ENCODE measurements at places on chromosomes 6 and 20.
A peak's percentile ranks its signal among the peaks of the same experiment; 100 is the strongest.

DNA sequence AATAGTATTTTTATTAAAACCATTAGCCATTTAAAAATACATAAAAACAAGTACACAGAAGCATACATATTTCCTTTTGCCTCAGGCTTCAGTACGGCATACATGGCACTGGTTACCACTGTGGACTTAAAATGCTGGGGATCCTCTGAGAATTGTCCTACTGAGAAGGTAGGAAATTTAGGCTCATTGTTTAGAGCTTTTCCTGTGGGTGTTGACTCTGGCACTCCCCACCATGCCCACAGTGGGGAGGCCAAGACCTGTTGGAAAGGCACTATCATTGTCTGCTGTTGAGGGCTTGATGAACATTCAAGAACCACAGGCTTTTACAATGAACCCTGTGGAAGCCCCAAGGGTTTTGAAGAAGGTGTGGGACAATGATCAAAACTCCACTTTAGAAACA is 473.4 kb downstream of the BTBD3 start:
- no peak for DNase-seq

DNA sequence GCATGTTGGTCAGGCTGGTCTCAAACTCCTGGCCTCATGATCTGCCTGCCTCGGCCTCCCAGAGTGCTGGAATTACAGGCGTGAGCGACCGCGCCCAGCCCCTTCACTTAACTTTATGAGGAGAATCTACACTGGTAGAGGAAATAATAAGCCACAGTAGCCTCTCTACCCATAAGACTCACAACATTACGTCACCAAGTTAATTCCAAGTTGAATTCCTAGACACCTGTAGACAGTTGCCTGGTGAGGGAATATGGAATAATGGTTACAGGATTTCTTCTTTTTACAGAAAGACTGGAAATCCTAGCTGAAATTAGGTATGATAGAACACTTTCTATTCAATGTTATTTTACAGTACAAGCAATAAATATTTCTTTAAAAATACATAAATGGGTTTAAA is 854.5 kb upstream of the EYS start:
- DNase-seq = no peak

- DNase-seq = no peak
These were observed 507.5 kb upstream of the SULF2 start for GRCh38 chr20:48292806-48293205.

GRCh38 chr6:2855061-2855519 is 13.4 kb upstream of the SERPINB1 start:
- peak; percentile 38 for DNase-seq

GRCh38 chr6:145428706-145429105 is 306.6 kb downstream of the EPM2A start:
- DNase-seq = no peak

DNA sequence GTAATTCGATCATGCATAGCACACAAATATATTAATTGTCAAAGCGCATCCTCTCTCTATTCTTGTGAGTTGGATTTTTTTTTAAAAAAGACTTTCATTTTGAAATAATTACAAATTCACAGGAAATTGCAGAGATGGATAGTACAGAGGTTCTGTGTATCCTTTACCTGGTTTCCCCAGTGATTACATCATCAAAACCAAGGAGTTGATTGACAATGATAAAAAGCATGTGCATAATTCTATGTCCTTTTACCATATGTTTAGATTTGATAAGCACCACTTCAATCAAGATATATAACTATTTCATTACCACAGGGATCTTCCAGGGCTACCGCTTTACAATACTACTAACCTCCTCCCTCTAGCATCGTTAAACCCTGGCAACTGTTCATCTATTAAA is 40.2 kb downstream of the CCN2 start:
- no peak for DNase-seq

GRCh38 chr6:152642578-152643375 is 5.6 kb upstream of the SYNE1 start:
- DNase-seq = peak; percentile 22

GRCh38 chr6:101845172-101845571 is 451.7 kb downstream of the GRIK2 start:
- DNase-seq = no peak

GRCh38 chr6:136992113-136992512 is 52.7 kb downstream of the IL20RA start:
- no peak for DNase-seq
